ENCODE measurements at places on chromosomes 3 and 15.

DNA sequence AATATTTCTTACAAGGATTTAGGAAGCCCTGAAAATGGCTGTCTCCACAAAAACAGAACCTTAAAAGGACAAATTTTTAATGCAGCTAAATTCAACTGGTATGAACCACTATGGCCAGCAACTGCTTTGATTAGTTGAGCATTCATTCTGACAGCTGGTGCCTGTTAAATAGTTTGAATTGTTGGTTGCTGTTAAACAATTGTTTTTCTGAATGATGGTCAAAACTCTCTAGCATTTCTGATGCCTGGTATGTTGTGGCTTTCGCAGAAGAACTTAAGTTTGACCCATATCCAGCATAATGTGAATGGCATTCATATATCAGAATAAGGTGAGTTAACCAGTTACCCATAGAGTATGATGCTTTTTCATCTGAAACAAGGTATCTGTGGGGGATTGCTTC, 138.4 kb downstream of the MEIS2 start:
- no peak for DNase-seq

DNA sequence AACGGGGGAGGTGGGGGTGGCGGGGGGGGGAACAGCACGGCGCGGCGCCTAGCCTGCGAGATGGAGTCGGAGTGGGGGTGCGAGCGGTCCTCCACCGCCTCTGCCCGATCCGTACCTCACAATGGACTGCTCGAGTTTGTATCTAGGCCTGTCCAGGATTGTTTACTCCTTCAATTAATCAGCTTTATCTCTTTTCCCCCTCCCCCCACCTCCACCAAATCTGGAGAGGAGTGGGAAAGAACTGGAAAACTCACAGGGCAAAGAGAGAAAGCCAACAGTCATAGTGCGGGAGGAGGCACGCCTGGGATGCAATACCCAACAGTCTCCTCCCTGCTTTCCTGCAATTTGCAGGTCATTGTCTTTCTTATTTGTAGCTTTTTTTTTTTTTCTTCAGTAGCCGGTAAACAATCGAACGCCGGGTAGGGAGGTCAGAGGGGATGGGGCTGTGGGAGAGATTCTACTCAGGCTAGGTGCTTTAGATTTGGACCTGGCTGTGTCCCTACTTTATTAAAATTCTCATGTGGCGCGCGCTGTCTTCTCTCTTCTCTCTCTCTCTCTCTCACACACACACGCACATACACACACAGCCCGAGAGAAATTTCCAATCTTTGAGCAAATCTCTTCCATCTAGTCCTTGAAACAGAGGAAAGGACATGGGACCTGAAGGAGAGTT, 6.9 kb upstream of the MEIS2 start:
- no peak for DNase-seq

DNA sequence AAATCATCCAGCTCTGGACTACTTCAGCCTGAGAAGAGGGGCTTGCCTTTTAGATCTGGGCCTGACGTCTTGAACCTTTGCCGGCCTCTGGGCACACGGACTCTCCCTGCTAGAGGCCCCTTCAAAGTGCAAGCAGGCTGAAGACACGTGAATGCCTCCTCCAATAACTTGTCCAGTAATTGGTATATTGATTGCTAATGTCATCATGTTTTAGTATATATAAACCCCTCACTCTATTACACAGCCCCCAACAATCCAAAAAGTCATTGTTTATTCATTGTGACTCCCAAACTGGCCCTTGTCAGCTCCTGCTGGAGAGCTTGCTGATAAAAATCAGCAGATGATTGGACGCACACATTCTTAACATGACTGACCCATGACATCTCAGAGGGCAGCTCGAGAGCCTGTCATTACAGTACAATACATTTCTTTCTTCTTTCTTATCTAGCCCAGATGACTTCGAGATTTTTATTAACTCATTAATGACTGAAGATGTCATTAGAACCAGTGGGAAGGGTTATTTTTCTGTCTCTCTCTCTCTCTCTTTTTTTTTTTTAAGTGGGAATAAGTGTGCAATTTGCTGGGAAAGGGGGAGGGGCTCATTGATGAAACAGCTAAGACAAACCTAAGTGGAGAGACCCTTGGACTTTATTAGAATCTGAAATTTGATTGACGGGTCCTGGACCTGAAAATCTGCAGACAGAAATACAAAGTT, 65.5 kb upstream of the NR2F2 start:
- no peak for DNase-seq

DNA sequence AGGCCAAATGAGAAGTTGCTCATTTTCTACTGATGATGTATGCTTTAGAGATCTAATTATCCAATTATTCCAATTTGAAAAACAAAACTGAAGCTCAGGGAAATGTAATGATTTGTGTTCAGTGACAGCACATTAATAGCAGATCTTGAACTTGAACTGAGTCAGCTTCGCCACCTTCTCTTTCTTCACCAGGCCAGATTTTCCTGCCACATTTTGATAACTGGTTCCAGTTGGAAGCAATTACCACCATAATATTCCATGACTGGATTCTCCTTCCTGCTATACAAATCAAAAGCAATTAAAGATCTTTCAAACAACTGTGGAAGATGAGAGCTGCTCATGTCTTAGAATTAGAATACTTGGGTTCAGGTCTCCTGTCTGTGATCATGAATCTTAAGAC, 334.1 kb downstream of the RBMS3 start:
- DNase-seq: no peak

GRCh38 chr3:128280481-128281052, 127.3 kb downstream of the EEFSEC start:
- no peak for DNase-seq

DNA sequence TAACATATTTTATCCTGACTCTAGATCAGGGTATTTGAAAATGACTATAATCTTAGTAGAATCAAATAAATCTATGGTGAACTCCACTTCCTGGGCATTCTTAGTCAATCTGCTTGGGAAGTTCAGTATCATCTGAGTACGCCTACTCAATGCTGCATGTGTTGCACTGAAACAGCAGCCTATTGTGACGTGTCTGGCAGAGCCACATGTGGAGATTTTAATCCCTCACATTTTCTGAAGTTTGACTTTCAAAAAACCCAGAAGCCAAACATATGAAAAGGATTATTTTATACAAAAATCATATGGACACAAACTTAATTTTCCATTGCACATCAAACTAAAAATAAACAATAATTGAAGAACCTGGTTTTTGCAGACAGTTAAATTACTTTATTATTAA, 798.3 kb downstream of the ROBO1 start:
- no peak for DNase-seq

- no peak for DNase-seq
Observed at GRCh38 chr3:25582242-25582641, 82.5 kb downstream of the TOP2B start.

DNA sequence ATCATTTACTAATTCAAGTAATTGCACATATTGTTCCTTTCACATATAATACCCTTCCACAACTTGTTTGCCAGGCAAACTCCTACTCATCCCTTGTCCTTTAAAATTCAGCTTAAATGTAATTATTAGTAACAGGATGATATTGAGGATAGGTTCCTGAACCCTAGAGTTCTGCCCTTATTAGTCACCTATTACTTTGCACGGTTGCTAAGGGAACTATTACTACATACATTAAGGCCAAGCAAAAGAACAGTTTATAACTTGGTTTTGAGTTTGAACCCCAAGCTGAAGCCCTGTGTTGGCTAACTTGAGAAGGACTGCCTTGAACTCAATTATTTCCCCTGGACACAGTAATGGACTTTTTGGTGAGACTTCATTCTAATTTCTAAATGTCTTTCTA, 529.7 kb downstream of the IGSF11 start:
- no peak for DNase-seq

GRCh38 chr3:124584245-124584551, 146.1 kb upstream of the UMPS start:
- no peak for DNase-seq

DNA sequence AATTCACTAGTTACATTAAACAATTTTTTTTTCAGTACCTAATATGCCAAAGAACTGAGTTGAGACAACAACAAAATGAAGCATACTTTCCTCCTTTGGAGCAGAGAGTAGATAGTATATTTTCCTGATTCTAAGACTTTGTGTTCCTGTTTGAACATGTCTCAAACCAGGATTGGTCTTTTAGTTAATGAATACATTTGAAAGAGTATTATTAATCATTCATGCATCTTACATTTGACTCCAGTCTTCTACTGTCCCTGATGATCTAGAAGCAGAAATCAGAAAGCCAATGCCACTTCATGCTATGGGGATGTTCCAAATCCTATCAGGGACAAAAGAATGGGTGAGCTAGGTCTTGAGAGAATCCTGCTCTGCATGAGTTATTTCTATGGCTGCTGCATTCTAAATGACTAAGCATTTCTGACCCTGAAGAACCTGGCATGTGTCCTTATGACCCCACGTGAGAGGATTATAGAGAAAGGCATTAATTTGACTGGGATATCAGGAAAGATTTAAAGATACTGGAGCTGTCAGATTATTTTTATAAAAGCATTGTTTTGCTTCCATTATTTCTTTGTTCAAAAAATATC, 32.9 kb upstream of the MBNL1 start:
- DNase-seq: no peak

DNA sequence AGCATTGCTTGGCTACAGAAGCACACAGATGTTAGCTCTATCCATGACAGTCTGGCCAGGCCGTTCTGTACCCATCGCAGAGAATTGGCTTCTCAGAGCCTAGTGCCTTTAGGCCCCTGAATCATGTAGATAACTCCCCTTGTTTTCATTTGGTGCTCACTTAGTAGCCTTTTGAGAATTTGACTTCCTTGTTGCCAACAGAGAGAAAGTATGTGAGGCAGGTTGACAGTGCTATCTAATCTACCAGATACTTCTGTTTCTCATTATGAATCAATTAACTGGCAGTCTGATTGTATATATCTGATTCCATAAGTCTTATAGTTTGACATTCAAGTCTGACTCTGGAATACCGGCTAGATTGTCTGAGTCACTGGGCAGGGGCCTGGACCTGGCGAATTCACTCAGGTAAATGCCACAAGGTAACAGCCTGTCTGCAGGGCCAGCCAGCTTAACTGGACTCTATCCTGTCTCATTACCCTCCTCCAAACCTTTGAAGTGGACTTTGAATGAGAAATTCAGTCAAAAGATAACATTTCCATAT, 160.2 kb downstream of the GHSR start:
- DNase-seq: no peak

GRCh38 chr3:100033903-100034471, 80.3 kb downstream of the FILIP1L start:
- DNase-seq: no peak

DNA sequence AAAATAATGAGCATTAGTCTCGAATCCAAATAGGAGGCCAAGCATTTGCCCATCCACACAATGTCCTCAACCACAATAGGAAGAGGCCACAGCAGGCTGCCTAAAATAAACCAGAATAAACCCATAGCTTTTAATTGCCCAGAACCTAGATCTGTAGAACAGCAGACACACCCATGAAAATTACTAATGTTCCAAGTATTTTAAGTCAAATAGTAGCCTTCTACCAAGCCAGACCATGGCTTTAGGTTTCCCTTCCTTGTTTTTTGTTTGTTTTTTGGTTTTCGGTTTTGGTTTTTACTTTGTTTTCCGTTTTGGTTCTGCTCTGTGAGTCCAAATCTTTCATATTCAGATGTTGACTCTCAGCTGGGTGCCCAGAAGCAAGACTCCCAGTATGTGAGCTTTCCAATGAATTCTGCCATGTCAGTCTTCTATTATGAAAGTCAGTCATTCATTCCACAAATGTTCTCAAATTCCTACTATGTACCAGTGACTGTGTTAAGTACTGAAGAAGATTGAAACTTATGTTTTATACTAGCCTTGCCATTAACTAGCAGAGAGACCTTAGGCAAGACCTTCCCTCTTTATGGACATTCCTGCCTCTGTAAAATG, 57.8 kb upstream of the BOC start:
- DNase-seq: no peak

GRCh38 chr3:38916706-38917105, 100.7 kb upstream of the SCN10A start:
- DNase-seq: no peak

- peak; percentile 27 for DNase-seq
Observed at GRCh38 chr3:19947549-19948225, 790 bp downstream of the RAB5A start.

Data from Kasumi-1 (cell line).